Gastroesophageal sphincter (tissue), 4 donors: ENCODE measurements at places on chromosomes 7 and 10. TPM values are rescaled to one million over a fixed set of nuclear protein-coding genes. Genes with fewer than 3 reads are reported as not detected.

- no peak for ATAC-seq
Measured at GRCh38 chr10:67790534-67791408, 47.2 kb downstream of the DNAJC12 start.

DNA sequence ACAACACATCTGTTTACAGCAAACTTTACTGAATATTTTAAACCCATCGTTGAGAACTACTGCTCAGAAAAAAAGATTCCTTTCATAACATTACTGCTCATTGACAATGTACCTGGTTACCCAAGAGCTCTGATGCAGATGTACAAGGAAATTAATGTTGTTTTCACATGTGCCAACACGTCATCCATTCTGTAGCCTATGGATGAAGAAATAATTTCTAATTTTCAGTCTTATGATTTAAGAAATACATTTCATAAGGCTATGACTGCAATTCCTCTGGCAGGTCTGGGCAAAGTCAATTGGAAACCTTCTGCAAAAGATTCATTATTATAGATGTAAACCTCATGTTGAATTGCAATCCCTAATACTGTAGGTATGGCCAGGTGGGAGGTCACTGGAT lies 16.7 kb upstream of the CNNM1 start:
- ATAC-seq = no peak

- no peak for ATAC-seq
Measured at GRCh38 chr10:102763037-102763607, 19.4 kb downstream of the WBP1L start.

DNA sequence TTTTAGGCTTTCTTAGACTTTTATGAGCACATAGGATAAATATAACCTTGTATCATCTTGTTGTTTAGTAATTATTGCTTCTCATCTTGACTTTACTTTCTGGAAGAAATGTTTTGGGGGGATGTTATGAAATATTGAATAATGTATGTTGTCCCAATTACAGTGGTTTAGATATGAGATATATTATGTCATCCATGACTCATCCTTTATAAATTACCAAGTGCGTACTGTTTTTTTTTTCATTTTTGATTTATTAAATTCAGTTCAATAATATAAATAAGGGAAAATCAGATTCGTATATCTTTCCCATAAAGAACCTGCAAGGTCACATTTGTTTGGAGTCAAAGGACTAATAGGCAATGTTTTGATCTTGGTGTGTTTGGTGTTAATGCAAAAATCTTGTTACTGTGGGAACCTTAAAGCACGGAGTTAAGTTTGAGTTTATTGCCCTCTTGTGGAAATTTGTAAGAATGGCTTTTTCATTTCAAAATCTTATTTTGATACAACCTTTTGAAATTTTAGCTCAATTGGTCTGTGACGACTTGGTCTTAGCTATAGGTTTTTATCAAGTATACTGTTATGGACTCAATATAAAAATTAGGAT lies 108.6 kb downstream of the SRI start:
- no peak for ATAC-seq

DNA sequence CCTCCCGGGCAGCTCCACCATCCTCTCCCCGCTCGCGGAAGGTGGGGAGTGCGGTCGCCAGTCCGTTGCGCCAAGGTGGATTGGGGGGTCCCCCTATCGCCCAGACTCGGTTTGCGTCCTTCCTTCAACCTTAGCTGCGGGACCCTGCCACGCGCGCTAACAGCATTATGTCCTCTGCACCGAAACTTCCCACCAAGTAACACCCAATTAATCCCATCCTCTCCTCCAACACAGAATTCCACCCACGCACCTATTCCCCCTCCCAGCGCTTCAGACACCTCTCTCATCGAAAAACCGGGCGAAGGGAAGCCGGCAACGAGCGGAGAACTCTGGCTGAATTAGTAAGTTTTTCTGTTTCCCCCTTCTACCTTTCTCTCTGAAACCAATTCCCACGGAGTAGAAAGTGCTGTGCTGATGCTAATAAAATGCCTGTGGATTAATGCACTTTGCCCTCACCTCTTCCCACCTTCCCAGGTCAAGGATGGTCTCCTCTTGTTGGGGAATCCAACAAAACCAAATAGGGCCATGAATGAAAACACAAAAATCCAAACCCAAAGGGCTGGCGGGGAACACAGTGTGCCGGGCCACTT lies 947 bp downstream of the HOXA3 start:
- no peak for ATAC-seq

DNA sequence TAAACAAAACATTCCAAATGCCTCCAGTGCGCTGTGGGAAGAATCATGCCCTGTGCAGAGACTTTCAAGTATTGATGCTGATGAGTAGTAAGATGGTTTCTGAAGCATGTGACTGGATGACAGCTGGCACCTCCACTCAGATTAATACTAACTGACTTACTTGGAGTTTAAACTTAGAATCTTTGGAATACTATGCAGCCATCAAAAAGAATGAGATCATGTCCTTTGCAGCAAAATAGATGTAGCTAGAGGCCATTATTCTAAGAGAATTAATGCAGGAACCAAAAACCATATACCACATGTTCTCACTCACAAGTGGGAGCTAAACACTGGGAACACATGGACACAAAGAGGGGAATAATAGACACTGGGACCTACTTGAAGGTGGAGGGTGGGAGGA lies 73.8 kb upstream of the CHCHD3 start:
- no peak for ATAC-seq

Gene STRIP2
- total RNA-seq = 1.2 TPM

Gene OPALIN
- not detected for total RNA-seq

Gene RNF32
- 0.35 TPM for total RNA-seq

Gene CUZD1
- 0.31 TPM for total RNA-seq
